HS-5 (cell line): ENCODE measurements at places on chromosomes 7 and 10.
A peak's percentile ranks its signal among the peaks of the same experiment; 100 is the strongest.

DNA sequence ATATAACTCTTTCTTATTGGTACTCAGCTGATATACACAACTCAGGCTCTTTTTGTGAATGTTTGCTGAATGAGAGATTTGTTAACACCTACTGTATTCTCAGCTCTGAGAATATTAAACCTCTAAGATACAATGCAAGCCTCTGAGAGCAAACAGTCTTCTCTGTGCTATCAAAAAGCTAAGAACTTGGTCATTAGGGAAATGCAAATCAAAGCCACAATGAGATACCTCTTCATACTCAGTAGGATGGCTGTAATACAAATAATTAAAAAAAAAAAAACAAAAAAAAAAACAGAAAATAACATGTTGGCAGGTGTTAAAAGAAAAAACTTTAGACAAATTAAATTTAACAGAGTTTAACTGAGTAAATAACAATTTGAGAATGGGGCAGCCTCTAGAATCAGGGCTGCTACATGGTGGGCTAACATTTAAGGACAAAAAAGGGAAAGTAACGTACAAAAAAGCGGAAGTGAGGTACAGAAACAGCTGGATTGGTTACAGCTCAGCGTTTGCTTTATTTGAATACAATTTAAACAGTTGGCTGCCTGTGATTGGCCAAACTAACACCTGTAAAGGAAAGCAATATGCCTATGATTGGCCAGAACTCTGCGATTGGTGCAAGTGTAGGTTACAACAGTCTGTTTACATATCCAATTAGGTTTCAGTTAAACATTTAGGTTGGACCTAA, 14.8 kb upstream of the MTURN start:
- DNase-seq: no peak

DNA sequence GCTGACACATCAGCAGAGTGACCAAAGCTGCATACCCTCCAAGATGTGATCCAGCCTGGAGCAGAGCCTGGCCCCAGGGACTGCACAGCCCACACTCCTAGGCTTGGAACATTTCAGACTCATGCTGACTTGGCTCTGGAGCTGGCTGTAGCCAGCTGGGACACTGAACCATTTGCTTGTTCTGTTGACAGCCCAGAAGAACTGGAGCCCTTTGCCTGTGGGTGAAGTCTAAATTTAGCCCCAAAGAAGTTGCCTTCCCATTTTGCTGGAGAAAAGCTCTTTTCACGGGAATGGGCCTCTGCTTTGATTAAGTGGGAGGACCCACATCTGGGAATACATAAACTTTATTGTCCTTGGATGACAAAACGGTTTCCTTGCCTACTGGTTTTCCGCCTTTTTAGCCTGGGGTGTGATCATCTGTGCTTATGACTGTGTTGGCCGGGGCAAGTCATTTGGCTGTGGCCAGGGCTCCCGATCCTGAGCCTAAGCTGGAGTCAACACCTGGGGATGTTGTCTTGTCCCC, 186.2 kb upstream of the BMPER start:
- DNase-seq: no peak

DNA sequence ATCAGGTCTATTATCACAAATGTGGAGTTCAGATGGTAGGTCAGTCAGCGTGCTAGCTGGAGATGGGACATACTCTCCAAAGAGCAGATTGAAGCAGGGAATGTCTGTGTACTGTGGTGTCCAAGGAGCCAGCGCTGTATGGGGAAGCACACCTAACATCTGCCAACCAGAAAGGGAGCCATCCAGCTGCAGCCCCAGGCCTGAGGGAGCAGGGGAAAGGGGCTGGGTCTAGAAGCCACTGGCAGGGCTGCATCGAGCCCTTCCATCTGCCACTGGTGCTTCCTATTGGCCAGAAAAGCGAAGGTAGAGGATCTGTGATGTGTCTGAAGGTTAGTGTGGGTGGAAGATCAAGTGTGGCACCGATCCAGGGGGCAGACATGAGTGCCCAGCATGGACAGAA, 8.0 kb upstream of the RAMP3 start:
- DNase-seq: no peak

DNA sequence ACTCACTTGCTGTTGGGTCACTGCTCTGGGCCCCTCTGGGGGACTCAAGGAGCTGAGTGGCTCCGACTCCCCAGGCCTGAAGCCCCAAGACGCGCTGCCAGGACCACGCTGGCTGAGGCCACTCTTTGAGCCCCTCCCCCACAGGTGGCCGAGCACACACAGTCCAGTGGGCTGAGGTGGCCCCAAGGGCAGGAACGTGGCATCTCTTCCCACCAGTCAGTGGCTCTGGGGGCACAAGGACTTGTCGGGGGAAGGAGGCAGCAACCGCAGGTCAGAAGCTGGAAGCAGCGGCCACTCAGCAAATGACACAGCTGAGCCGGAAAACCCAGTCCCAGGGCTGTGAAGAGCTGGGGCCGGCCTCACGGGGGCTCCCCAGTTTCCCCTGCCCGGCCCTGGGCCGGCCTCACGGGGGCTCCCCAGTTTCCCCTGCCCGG, 24.1 kb downstream of the GRIFIN start:
- DNase-seq: no peak

DNA sequence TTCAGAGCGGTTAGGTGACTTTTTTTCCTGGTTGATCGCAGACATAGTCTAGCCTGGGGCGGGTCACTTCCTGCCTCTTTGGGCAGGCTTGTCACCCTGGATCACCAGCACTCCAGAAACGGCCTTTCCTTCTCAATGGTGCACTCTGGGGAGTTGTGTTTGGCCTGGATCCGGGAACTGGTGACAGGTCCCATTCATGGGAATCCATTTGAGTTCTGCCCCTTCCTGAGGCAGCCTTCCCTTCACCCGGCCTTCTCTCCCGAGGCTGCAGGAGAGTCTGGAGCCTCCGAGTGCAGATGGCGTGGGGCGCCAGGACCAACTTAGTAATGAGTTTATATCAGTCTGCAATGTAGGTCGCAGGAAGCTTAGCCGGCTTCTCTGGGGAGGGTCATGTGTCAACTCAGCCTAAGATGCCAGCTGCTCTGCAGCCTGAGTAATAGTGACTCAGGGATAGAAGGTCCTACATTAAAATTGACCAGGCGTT, 54.2 kb downstream of the TACR2 start:
- DNase-seq: peak; percentile 77

DNA sequence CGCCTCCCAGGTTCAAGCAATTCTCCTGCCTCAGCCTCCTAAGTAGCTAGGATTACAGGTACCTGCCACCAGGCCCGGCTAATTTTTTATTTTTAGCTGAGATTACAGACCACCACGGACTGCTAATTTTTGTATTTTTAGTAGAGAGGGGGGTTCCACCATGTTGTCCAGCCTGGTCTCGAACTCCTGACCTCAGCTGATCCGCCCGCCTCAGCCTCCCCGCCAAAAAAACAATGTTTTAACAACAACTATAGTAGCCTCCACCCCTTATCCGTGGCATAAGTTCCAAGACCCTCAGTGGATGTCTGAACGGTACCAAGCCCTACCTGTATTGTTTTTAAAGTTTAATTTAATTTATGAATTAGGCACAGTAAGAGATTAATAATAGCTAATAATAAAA, 48.2 kb downstream of the GNA12 start:
- DNase-seq: no peak

GRCh38 chr7:3301449-3301731, 338 bp downstream of the SDK1 start:
- DNase-seq: no peak

DNA sequence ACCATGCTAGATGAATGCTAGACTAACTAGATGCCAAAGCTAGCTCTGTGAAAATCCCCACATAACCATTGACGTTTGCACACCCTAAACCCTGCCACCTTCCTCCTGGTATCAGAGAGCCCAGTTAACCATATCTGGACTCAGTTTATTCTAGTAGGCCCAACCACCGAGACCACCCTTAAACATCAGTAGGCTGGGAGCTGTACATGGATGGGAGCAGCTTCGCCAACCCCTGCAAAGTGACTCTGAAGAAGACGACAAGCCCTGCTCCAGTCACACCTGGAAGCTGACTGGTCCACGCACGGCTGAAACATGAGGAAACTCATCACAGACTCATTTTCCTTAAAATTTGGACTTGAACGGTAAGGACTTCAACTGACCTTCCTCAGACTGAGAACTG, 4.4 kb upstream of the CYREN start:
- no peak for DNase-seq

- DNase-seq: no peak
These were observed 4.8 kb upstream of the HYCC1 start for GRCh38 chr7:23018750-23019149.

GRCh38 chr10:24519950-24520349, 203.7 kb downstream of the ARHGAP21 start:
- DNase-seq: no peak

DNA sequence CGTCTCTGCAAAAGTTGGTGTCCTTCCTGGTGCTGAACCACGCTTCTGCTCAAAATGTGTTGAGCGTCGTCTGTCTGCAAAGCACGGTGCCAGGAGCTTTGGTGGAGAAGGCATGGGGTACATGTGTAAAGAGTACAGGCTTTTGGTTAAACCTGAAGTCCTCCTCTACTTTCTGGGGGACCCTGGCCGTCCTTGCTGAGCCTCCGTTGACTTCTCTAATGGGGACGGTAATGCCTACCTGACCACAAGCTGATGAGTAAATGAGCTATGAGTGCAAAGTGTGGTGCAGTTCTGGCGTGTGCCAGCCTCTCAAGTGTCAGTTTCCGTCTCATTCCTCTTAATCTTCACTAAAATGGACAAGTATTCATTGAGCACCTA, 527 bp upstream of the HERPUD2 start:
- no peak for DNase-seq

DNA sequence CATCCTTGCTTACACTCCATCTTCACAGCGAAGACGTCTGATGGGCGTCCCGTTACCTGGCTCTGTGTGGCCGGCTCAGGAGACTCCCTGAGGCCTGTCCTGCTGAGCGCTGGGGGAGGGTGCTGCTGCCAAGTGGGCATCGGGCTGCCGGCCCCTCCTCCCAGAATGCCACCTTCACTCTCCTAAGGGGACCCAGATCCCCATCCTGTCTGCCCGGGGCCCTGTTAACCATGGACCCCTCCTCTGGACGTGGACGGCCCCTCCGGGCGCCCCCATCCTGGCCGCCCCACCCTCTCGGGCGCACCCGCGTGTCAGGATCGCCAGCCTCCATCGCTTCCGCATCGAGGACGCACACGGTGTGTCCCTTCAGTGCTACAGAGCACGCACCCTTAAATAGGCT, 7.3 kb upstream of the FOXL3 start:
- no peak for DNase-seq

DNA sequence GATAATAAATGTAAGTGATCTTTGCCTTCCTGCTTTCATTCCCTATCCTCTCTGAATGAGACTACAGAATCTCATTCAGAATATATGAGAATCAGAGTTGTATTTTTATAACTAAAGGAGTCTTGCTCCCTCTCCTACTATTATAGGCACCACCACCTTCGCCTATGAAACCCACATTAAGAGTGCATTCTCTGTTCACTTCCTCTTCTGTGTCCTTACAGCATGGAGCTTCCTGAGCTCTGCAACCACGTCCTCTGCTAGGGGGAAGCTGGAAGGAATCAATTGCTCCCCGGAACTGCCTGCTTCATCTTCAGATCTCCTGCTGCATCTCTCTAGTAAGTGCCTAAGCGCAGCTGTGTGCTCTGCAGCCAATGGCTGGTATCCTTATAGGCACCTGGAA, 820.7 kb downstream of the GRID1 start:
- no peak for DNase-seq

DNA sequence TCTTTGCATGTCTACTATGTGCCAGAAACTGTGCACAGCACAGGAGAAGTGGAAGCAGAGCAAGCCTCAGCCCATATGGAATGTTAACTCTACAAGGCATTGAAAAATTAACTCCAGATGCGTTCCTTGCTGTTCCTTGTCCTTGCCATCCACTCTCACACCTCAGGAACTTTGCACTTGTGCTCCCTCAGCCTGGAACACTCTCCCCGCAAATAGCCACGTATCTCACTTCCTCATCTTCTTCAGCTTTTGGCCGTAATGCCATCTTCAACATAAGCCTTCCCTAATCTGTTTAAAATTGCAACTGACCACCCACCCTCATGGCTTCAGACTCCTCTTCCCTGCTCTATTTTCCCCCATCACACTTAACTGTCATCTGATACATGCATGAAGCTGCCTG, 83.2 kb upstream of the CAPZA2 start:
- no peak for DNase-seq

- no peak for DNase-seq
These were observed 150.2 kb downstream of the DGKB start for GRCh38 chr7:14752301-14752700.

GRCh38 chr10:78933828-78934531, 134.8 kb upstream of the ZMIZ1 start:
- DNase-seq: no peak

DNA sequence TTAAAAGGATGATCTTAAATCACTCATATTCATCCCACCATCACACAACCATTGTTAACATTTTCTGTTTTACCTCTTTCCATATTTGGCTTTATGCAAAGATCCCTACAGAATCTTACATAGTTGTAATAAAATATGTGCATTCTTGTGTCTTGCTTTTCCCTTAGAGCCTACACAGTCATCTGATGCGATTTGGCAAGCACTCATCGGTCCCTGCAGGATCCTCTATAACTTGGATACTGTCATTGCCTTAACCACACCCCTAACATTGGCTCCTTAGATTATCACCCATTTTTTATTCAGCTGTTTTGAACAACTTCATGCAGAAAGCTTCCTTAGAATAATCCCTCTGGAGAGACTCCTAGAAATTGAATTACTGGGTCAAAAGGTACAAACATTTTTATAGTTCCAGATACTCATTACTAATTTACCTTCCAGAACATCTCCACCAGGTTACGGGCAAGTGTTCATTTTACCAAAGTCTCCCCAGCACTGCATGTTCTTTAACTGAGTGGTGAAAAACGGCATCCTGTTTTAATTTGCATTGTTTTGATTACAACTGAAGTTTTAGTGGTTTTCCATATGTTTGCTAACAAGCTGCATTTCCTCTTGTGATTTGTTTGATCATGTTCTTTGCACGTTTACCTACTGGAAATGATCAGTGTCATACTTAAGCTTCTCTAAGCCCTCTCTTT, 268.3 kb downstream of the GRID1 start:
- no peak for DNase-seq

DNA sequence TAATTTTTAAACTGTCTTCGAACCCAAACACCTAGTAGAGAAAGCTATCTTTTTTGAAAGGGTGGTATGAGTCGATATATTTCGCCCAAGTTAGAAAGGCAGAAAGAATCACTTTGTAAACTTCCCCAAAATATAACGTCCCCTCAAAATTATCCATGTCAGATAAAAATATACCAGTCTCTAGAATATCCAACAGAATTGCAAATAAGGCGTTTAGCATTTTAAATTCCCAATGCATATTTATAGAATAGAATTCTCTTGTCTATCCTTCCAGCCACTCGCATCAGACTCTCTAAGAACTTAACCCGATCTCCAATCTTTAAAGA, 2.1 kb downstream of the CTBP2 start:
- no peak for DNase-seq

GRCh38 chr7:45000093-45001032, at the start of gene CCM2:
TSS of gene CCM2 (plus strand) at chr7:45000201. CDS start at chr7:45000334, 133 bp downstream.
- DNase-seq: no peak

DNA sequence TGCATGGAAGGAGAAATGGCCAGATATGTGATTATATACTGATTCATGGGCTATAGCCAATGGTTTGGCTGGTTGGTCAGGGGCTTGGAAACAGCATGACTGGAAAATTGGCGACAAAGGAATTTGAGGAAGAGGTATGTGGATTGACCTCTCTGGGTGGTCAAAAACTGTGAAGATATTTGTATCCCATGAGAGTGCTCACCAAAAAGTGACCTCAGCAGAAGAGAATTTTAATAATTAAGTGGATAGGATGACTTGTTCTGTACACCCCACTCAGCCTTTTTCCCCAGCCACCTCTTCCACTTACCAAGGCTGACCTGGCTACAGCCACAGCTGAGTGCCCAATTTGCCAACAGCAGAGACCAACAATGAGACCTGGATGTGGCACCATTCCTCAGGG, 146.7 kb downstream of the GPR37 start:
- DNase-seq: no peak
